ENCODE measurements at places on chromosomes 16 and 17.

- no peak for DNase-seq
Measured at GRCh38 chr17:8681170-8681949, 50.8 kb upstream of the MYH10 start.

DNA sequence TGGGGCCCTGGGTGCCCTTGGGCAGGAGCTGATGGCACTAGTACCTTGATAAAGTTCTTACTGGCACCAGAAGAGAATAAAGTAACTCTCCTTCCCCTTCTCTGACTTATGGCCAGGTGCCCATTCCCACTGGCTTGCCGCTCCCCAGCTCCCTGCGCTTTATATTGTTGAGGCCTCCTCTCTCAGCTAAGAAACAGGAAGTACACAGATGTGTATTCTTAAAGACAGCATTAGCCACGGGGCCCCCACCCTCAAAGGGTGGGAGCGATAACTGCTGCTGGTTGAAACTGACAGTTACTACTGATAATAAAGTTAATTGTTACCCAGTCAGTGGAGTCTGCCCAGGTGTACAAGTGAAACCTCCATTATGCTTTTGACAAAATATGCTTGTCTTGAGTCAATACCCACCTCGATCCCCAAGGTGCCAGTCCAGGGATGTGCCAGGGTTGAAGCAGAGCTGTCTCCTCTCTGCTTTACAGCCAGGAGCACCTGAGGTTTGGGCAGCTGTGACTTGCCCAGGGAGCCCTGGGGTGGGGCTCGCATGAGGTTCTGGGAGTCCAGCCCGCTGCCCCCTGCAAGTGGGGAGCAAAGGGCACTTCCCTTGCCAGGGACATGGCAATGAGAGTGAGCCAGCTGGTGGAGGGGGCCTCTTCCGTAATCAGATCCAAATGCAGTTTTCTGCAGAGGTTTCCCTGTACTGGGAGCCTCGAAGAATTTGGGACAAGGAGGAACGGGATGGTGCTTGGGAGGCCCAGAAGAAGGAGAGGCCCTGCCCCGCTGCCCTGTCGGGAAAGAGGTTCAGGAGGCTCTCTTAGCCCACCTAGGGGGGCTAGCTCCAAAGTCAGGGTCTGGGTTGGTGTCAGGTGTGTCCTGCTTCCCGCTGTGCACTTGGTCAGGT is 5.4 kb upstream of the CLDN9 start:
- peak; percentile 75 for DNase-seq

DNA sequence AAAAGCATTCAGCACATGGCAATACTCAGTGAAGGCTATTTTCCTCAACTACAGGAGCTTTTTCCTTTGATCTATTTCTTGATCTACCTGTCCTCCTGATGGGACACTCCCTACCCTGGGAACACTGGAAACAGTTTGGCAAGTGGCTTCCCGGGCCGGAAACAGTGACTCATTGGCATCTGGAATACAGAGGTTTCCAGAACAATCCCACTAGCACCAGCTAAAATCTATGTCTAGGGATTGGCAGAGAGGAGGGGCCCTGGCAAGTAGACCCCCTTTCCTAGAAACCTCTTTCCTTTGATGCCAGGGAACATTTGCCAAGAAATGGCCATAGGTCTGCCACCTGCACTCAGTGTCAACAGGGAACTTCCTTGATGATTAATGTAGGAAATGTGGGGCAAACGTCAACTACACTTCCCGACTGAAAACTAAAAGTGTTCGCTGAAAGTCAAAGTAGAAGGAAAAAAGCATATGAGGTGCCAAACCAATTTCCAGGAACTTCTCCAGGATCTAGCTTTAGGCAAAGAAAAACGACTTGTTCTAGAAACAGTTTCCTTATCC is 30.4 kb upstream of the FBXW10B start:
- DNase-seq = no peak

GRCh38 chr17:28720247-28720996 is 637 bp downstream of the RPL23A start:
- DNase-seq = no peak

- no peak for DNase-seq
Measured at GRCh38 chr17:79048826-79049755, 25.1 kb downstream of the C1QTNF1 start.

GRCh38 chr16:14658063-14658462 is 25.3 kb downstream of the BFAR start:
- DNase-seq = no peak
